ENCODE measurements at places on chromosomes 2 and 18.

GRCh38 chr2:172109256-172109987 is 6.7 kb upstream of the DLX2 start:
- DNase-seq: no peak

GRCh38 chr2:191959209-191959608 is 112.3 kb upstream of the CAVIN2 start:
- no peak for DNase-seq

GRCh38 chr2:72457801-72458516 is 310.3 kb upstream of the CYP26B1 start:
- no peak for DNase-seq

- DNase-seq: no peak
These were observed 31.8 kb downstream of the BCL2 start for GRCh38 chr18:63287691-63288220.

DNA sequence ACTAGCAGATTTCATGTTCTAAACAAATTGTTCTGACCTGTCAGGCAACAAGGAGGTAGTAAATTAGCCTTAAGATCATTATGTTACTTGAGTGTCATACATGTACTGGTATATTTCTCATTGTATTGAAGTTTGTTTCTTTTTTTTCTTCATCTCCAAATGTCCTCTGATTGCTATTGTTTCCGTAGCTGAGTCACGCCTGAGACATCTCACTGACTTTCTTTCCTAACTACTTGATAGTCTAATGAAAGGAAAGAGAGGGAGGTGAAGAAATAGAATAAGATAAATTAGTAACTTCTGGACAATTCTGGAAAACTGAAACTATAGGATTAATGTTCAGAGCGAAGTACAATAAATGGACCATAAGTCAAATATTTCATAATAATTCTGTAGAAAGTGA is 1049.9 kb downstream of the TSN start:
- no peak for DNase-seq

DNA sequence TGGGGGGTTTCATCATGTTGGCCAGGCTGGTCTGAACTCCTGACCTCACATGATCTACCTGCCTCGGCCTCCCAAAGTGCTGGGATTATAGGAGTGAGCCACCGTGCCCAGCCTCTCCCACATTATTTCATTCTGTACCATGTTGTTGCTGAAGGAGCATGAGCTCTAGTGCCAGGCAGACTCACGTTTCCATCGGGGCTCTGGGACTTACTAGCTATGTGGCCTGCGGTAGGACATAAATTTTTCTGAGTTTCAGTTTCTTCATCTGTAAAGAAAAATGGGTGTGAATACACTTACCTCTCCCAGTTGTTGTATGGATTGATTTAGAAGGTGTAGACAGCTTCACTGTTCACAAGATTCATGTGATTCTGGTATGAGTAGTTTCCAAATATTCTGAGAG is 30.8 kb upstream of the CCL20 start:
- DNase-seq: no peak

DNA sequence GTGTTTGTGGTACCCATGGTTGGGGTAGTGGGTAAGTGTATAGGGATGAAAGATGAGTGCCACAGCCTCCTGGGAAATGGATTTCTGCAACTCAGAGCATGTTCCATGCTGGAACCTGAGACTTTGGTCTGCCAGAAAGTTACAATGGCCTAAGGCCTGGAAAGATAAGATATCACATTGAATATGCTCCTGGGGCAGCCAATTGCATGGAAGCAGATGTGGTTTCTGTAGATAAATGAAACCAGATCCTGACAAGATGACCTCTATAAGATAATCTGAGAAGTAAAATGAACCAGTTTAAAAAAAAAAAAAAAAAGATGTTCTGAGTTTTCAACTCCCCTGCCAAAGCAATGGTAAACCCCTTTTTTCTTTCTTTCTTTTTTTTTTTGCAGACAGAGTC is 91.4 kb upstream of the NCK2 start:
- no peak for DNase-seq

DNA sequence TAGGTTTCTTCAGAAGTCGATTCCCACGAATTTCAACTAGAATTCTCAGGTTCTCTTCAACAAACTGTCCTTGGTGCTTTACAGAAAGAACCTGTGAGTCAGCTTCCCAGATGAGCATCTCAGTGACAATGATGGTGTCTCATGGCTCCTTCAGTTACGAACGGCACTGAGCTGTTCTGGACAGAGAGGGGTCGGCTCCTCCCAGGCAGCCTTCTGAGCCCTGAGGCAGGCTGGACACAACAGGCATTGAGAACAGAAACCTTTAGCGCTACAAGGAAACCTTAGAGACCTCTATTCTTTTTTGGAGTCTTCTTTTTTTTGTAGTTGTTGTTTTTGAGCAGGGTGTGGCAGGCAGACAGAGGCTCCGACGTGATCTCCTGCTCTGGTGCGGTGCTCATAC is 35.1 kb upstream of the ALKAL2 start:
- no peak for DNase-seq

DNA sequence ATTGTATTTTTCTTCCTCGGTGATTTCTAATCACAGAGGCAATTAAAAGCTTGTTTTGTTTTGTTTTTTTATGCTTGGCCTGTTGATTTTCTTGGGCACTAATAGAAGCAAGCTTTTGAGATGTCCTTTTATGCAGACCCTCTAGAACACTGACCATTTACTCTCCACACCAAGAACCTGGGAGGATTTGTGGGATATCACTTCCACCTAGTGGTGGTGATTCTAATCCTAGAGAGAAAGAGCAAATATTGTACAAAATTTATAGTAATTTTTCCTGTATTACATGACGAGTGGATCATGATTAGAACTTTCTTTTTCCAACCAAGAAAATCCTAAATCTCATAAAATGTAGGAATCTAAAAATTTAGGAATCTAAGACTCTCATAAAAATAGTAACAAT is 23.4 kb downstream of the NEMP2 start:
- no peak for DNase-seq

DNA sequence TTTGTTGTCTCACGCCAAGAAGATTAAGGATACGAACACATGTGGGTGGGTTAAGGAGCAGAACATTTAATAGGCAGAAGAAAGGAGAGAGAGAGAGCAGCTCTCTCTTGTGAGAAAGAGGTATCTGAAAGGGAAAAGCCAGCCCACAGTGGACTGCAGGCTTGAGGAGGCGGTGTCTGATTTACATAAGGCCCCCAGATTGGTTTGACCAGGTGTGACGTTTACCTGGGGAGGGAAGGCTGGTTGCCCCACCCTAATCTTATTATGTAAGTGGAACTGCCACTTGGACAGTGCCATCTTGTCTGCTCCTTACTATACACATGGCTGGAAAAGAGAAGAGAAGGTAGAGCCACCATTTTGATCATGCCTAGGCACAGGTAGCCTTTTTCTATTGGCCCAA is 189.2 kb downstream of the NCK2 start:
- peak; percentile 32 for DNase-seq

DNA sequence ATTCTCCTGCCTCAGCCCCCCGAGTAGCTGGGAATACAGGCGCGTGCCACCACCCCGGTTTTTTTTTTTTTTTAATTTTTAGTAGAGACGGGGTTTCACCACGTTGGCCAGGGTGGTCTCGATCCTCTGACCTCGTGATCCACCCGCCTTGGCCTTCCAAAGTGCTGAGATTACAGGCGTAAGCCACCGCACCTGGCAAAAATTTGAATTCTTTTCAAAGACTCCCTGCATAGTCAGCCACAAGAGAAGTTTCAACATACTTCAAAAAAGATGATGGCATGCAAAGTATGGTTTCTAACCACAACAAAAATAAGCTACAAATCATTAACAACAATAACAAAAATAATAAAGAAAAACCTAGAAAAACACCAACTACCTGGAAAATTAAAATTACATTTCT is 22.0 kb downstream of the HYCC2 start:
- DNase-seq: no peak

- no peak for DNase-seq
These were observed 4.7 kb upstream of the STAT1 start for GRCh38 chr2:191018643-191019119.

- DNase-seq: no peak
These were observed 117.8 kb upstream of the FZD5 start for GRCh38 chr2:207887500-207887899.

GRCh38 chr2:193446967-193447366 is 1252.2 kb upstream of the TMEFF2 start:
- DNase-seq: no peak

DNA sequence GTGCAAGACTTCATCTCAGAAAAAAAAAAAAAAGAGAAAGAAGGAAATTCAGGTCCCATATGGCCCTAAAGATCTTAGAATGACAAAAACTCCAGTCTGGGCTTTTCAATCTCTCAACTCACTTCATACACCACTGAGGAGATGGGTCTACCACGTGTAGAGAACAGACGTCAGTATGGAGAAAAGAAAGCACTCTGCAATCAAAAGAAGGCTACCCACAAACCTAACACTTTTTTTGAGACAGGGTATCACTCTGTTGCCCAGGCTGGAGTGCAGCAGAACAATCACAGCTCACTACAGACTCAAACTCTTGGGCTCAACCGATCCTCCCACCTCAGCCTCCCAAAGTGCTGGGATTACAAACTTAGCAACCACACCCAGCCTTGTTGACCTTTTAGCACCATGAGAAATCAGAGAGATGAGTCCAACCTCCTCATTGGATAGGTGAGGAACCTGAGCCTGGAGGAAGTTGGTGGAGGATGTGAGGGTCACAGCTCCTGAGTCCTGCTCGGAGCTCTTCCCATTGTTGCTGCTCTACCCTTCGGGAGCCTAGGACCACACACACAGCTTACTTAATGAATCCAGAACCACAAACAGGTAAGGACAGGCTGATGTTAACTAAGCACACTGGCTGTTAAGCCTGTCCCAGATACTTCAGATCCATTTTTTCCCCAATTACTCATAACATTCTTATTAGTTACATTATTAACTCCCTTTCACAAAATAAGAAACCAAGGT is 23.7 kb downstream of the TBC1D8 start:
- DNase-seq: no peak

DNA sequence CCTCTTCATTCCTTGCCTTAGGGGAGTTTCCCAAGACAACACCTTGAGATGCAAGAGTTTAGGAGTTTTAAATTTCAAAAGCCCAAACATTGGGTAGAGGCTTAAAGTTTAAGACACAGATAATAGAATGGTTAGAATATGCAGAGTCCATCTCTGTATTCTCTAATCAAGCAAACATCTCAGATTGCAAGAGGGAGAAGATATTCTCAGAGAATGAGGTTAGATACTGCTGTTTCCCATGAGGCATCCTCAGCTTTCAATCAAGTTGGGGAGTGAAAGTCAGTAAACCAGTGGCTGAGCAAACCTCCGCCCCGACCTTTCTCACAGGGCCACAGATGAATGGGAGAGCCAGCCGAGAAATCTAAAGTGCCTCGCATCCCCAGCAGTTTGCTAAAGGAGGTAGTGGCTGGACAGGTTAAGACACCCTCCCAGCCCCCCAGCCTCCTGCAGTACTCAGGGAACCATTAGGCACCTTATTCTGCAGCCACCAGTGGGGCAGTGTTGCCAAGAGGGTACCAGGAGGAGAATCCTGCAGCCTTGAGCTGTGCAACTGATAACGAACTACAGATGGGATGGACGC is 30.0 kb downstream of the FBXO36 start:
- DNase-seq: no peak

- peak; percentile 32 for DNase-seq
These were observed 39.4 kb upstream of the PKDCC start for GRCh38 chr2:42008241-42008921.

DNA sequence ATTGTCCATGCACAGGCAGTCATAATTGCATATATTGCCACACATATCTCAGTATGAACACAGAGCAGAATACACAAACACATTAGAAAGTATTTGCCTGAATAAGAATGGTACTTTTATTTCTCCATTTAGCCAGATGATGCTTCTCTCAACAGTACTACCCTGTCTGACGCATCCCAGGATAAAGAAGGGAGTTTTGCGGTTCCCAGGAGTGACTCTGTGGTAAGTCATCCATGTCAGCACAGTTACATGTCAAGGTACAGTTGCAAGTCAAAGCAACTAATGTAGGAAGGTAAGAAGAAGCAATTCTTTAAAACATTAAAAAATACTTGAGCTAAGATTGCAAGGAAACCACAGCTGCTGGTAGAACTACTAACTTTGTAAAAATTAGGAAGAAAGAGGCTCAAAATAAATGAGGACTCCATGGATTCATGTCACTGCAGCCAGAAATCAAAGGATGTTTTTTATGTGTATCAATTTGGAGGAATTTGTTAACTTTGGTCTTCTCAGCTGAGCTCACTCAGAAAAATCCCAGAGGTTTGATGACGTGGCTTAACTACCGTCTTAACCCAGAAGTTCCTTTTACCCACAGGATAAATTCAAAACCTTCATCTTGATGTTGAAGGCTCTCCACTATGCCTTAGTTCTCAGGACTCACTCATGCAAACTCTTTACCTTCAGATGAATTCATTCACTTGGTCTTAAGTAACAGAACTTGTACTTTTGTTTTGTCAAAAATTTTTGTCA is 130.3 kb downstream of the ARHGAP28 start:
- no peak for DNase-seq

GRCh38 chr18:3932276-3932675 is 482.3 kb downstream of the TGIF1 start:
- no peak for DNase-seq

GRCh38 chr2:240383099-240383758 is 52.2 kb upstream of the GPC1 start:
- no peak for DNase-seq

- DNase-seq: no peak
These were observed 1.8 kb downstream of the AGAP1 start for GRCh38 chr2:235495373-235496238.

DNA sequence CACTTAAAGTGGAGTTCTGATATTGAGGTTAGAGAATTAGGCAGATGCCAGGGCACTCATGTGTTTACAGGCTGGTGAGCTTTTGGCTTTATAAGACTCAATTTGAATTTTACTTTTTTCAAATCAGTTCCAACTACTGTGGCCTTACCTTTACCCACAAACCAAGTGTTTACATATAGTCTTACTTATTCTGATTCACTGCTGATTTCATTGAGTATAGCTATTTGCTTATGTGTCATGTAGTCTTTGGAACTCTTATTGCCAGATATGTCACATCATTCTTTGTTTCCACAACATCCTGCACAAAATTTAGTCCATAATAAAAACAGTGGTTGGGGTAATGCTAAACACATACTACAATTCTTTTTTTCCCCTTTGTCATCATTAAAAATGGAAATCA is 96.5 kb downstream of the XIRP2 start:
- DNase-seq: no peak

DNA sequence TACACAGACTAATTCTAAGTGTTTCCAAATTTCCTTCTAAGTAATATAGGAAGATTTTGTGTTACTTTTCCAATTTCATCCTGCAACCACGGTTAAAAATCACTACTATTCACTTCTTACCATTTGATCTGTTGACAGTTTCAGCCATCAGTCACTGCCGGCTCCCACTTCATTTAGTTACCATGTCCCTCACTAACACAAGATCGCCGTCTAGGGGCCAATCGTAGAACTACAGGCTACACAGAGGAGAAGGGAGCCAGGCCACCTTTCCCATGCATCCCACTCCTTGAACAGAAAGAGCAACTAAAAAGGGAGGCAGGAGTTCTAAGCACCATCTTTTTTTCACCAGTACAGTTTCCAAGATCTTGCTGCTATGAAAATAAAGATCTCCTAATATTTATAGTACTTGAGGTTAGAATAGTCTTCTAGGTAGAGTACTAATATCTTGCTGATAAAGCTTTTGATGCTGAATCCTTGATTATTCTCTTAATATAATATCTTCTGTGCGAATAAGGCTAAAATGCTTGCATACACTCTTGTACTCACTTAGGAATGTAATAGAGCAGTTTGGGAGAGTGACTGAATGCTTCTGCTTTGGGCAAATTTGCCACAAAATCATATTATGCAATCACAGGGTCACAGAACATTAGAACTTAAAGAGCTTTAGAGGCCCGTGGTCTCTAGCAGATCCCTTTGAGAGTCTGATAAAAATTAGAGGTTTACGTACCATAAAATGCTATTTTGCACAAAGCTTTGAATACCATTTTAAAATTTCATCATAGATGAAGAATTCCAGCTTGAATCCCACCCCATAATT is 39.5 kb upstream of the CYP1B1 start:
- DNase-seq: peak; percentile 90

Measured in hepatocyte (in vitro differentiated cells).